ENCODE measurements at places on chromosomes 3 and 15. TPM values are rescaled to one million over a fixed set of nuclear protein-coding genes. Genes with fewer than 3 reads are reported as not detected.

DYNC1LI1 gene
- total RNA-seq = 35.6 TPM

DNA sequence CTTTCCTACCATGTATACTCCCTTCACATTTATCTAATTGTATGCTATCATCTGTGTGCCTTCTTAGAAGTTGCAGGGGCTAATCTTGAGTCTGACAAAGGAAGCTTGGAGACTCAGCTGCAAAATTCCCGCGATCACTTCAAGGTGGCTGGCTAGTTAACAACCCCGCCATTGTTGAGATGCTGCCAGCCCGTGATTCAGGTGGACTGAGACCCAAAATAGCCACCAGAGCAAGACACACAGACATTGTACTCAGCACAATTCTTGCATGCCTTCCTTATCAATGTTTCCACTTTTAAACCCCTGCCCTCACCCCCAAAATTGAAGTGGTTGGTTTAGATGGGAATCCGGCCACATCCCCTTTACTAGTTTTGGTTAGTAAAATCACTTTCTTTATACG, 225.8 kb upstream of the ZNF717 start:
- H3K27me3 ChIP-seq = no peaks in the 10 kb centered on the region
- H3K4me1 ChIP-seq = no peaks in the 10 kb centered on the region
- no peak overlapping the region for H3K4me3 ChIP-seq
- no peak for DNase-seq

GRCh38 chr15:79230766-79231165, 51.8 kb upstream of the ANKRD34C start:
- H3K4me3 ChIP-seq = no peak overlapping the region
- DNase-seq = no peak
- no peak overlapping the region for H3K27ac ChIP-seq
- H3K36me3 ChIP-seq = no peaks in the 10 kb centered on the region

DNA sequence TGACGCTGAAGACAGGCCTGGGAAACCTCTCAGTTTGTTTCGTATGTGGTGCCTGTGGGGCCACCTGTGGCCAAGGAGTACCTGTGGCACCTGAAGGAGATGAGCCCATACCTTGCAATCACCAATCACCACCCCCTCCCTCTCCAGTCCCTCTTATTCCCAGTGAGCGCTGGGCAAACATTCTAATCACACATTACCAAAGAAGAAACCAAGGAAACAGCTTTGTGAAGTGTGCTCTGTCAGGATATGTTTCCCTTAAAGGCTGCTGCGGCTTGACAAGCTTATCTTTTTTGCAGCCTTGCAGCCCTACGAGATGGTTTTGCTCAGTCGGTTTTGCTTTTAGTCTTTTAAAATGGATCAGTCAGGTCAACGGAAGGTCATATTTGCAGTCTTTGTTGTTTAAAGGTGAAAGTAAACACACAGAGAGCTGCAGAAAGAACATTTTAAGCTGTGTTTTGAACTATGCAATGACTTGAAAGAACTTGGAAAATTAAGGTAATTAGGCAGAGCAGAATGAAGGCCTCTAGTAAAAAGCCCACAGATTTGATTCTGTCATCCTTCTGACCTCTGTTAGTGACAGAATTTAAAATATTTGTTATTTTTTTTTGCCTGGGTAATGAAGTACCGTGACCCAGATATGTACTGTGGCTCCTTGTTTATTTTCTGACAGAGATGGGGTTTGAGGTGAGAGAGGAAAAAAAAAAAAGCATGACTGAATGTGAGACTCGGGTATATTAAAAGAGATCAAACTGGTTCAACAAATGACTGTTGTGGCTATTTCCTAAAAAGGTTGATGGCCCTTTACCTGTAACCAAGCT, 461.4 kb downstream of the NSUN3 start:
- H3K36me3 ChIP-seq = no peaks in the 10 kb centered on the region
- peaks cover 10% of the 10 kb centered on the region for H3K4me1 ChIP-seq
- H3K4me3 ChIP-seq = no peak overlapping the region
- H3K27ac ChIP-seq = no peak overlapping the region

DNA sequence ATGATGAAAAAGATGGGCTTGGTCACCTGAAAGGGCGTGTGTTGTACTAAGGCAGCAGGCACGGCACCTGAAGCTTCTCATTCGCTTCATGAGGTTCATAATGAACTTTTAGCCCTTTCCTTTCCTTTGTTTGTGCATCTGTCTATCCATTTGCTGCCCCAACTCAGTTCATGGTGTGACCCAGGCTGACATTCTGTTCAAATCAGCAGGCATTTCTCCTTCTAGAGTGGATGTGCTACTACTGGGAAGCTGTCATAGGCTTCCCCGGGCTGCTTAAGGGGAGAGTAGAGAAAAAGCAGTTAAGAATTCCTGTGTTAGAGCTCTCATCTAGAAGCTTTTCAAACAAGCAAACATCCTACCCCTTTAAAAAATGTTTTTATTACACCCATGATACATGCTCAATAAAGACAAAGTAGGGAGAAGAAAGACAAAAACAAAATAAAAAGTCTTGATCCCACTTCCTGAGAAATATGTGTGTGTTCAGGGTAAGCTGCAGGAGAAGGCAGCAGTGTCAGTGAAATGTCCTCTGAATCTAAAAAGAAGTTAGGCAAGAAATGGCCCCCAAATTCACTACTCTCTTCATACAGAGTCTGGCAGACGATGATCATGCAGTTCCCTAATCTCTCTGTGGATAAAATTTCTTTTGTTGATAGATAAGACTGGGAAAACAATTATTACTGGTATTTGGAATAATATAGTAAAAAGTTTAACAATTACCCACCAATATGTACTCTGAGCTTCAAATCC, 136.9 kb upstream of the PFN2 start:
- H3K27ac ChIP-seq = no peak overlapping the region
- H3K4me1 ChIP-seq = no peaks in the 10 kb centered on the region
- no peak overlapping the region for H3K4me3 ChIP-seq
- no peak for DNase-seq

- no peaks in the 10 kb centered on the region for H3K27me3 ChIP-seq
- no peaks in the 10 kb centered on the region for H3K4me1 ChIP-seq
- no peak overlapping the region for H3K4me3 ChIP-seq
- H3K27ac ChIP-seq = peak overlapping the region; percentile 49
Observed at GRCh38 chr15:95170561-95171380, 939.4 kb downstream of the MCTP2 start.

- peaks cover 42% of the 10 kb centered on the region for H3K4me1 ChIP-seq
- DNase-seq = no peak
- peak overlapping the region; percentile 78 for H3K4me3 ChIP-seq
- peak overlapping the region; percentile 95 for H3K27ac ChIP-seq
Observed at GRCh38 chr3:179450261-179450701, 989 bp downstream of the GNB4 start.

FANCD2OS gene
- total RNA-seq = not detected

DNA sequence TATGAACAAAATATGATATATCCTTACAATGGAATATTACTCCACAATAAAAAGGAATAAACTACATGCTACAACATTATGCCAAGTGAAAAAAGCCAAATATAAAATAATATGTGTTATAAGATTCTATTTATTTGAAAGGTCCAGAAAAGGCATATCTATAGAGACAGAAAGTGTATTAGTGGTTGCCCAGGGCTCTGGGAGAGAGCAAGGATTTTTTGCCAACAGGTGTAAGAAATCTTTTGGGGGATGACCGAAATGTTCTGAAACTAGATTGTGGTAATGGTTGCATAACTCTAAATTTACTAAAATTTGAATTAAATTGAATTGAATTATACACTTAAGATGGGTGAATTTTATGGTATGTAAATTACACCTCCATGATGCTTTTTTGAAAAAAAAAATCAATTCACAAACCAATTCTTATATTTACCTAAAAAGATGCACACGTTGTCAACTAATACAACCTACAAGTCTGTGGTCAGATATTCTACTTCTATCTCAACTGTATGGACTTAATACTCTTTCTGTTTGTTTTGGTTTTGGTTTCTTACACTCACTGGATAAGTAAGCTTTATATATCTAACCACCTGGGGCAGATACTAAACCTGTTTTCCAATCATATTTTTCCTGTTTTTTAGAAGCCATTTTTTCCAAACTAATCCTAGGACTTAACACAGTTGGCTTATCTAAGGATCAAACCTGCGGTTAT, 75.8 kb downstream of the FBN1 start:
- DNase-seq = no peak
- H3K27ac ChIP-seq = no peak overlapping the region
- H3K4me1 ChIP-seq = peaks cover 6% of the 10 kb centered on the region
- no peaks in the 10 kb centered on the region for H3K27me3 ChIP-seq

COL6A5 gene
- 4.5 TPM for total RNA-seq

DNA sequence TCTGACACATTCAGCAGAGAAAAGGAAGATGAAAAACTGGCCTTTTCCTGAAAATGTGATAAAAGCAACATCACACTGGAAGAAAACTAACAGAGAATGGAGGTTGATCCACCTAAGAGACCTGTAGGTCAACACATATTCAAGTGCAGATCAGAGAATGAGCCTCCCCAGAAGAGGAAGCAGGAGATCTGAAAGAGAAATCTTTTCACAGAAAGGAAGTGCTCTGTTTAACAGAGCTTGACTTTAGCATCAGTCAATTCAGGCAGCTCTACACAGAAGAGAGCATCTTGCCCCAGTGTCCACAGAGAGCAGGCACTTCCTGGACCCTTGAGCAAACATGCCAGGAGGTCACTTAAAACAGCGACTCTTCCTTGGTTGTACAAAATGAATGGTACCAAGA, 655.4 kb upstream of the GBE1 start:
- no peaks in the 10 kb centered on the region for H3K4me1 ChIP-seq
- H3K27me3 ChIP-seq = no peaks in the 10 kb centered on the region
- no peak overlapping the region for H3K27ac ChIP-seq
- no peak overlapping the region for H3K4me3 ChIP-seq
- no peaks in the 10 kb centered on the region for H3K36me3 ChIP-seq

RAP2B gene
- 19.1 TPM for total RNA-seq

- H3K4me1 ChIP-seq = peaks cover 37% of the 10 kb centered on the region
- H3K36me3 ChIP-seq = no peaks in the 10 kb centered on the region
- H3K4me3 ChIP-seq = peak overlapping the region; percentile 84
Observed at GRCh38 chr15:41495736-41496599, 2.3 kb downstream of the ITPKA start.

DNA sequence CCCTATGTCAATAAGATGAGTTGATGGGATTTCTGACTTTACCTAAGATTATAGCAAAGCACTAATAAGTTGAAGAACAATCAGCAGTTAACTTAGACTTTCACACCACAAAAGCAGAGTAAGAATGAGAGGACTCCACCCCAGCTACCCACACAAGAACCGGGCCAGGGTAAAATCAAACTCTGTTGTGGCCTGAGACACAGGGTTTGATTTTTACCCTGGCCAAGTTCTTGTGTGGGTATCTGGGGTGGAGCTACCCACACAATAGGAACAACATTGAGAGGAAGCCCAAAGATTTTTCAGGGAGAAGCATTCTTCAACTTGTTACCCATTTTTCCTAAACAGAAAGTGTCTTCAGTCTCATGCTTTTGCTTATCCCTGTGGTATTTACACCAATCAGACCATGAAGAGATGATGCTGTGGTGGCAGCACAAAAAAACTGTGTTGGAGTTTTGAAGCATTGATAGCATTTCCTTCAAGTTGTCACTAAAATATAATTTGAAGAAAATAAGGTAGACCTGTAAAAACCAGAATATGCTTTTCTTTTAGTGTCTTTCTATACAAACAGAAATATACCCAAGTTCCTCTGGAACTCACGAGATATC, 25.6 kb downstream of the CPOX start:
- no peak overlapping the region for H3K27ac ChIP-seq
- H3K27me3 ChIP-seq = no peaks in the 10 kb centered on the region
- no peak overlapping the region for H3K4me3 ChIP-seq
- no peaks in the 10 kb centered on the region for H3K36me3 ChIP-seq
- no peaks in the 10 kb centered on the region for H3K4me1 ChIP-seq

TIMP4 gene
- total RNA-seq = 5.2 TPM

NUP210 gene
- total RNA-seq = 22.2 TPM

GRCh38 chr3:37660782-37661181, 200.9 kb upstream of the CTDSPL start:
- H3K27ac ChIP-seq = no peak overlapping the region
- H3K4me1 ChIP-seq = peaks cover 11% of the 10 kb centered on the region
- no peaks in the 10 kb centered on the region for H3K27me3 ChIP-seq
- H3K4me3 ChIP-seq = no peak overlapping the region
- no peak for DNase-seq

TLR9 gene
- 1.0 TPM for total RNA-seq

IMPG2 gene
- 0.21 TPM for total RNA-seq

BBX gene
- 58.3 TPM for total RNA-seq

- no peaks in the 10 kb centered on the region for H3K4me1 ChIP-seq
- no peaks in the 10 kb centered on the region for H3K27me3 ChIP-seq
- H3K27ac ChIP-seq = no peak overlapping the region
- H3K4me3 ChIP-seq = no peak overlapping the region
Observed at GRCh38 chr15:67701669-67702068, 123.6 kb upstream of the SKOR1 start.
